Transverse colon (tissue), 4 donors: ENCODE measurements at places on chromosomes 1 and 21.

DNA sequence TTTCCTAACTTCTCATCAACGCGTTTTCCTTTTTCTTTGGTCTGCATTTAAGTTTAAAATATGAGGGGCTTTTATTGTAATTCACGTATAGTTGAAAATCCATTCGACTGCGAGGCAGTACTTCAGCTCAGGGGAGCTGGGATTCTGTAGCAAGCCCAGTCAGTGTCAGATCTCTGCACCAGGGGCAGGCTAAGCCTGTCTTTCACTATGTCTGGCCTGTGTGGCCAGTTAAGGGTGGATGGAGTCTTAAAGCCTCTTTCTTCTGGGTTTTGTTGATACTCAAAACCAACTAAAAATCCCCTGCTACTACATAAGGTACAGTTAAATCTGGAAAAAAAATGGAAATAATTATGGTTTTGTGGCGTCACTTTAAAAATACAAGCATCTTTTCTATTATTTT is 124.7 kb downstream of the TYW3 start:
- no peaks in the 10 kb centered on the region for H3K27me3 ChIP-seq
- no peaks in the 10 kb centered on the region for H3K4me1 ChIP-seq

- H3K4me1 ChIP-seq, result peaks cover 6% of the 10 kb centered on the region
- DNase-seq, result no peak
- H3K27me3 ChIP-seq, result no peaks in the 10 kb centered on the region
- no peaks in the 10 kb centered on the region for H3K36me3 ChIP-seq
- no peak overlapping the region for H3K27ac ChIP-seq
Measured at GRCh38 chr1:43484367-43484766, 30.6 kb upstream of the HYI start.

DNA sequence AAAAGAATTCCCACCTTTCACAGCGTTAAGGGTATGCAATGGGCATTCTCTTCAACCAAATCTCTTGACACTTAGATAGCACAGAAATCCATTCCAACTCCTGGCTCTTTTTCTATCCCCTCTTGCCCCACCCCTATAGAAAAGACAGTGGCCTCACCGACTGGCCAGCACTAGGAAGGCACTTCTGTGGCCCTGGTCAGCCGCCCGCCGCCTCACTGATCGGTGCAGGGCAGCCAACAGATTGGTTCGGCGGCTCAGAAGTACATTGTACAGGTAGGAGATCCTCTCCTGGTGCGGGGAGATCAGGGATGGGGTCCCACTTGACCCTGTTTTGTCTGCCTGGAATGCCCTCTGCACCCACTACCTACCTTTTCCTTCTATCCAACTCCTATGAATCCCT is 9.3 kb downstream of the DCST2 start:
- no peak overlapping the region for H3K4me3 ChIP-seq
- H3K27ac ChIP-seq, result no peak overlapping the region
- H3K4me1 ChIP-seq, result no peaks in the 10 kb centered on the region
- no peak for DNase-seq

- H3K27me3 ChIP-seq, result no peaks in the 10 kb centered on the region
- no peak overlapping the region for H3K27ac ChIP-seq
Measured at GRCh38 chr1:101111461-101111860, 85.9 kb upstream of the DPH5 start.

- peaks cover 27% of the 10 kb centered on the region for H3K4me1 ChIP-seq
- no peak overlapping the region for H3K27ac ChIP-seq
- no peaks in the 10 kb centered on the region for H3K36me3 ChIP-seq
- no peaks in the 10 kb centered on the region for H3K27me3 ChIP-seq
Measured at GRCh38 chr1:156574039-156574633, 1.8 kb upstream of the IQGAP3 start.

DNA sequence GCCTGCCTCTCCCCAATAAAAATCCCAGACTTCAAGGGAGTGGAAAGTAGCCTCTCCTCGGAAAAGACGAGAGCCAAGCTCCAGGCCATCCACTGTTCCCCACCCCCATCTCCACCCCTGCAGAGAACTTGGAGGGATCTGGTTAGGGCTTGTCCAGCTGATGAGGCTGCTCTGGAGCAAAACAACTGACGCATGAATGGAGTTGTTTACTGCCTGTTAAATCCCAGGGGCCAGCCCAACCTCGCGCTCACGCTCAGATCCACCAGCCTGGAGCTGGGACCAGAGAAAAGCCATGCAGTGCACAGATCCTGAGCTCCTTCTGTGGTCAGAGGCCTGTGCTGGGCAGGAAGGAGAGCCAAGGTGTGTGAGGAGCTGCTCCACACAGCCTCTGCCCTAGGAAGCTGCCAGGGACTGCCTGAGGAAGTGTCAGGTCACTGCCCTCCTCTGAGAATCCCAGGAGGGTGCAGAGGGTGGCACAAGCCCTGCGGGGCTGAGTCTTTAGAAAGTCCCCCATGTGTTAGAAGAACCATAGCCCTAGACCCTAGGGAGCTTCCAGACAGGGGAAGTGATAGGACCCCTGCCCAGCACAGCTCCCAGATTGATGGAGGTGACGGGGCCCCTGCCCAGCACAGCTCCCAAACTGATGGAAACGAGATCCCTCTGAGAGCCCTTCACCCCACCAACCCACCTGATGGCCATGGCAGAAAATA is 109.0 kb upstream of the IPO9 start:
- no peaks in the 10 kb centered on the region for H3K36me3 ChIP-seq
- DNase-seq, result peak; percentile 56
- peak overlapping the region; percentile 80 for H3K27ac ChIP-seq
- no peaks in the 10 kb centered on the region for H3K27me3 ChIP-seq
- peaks cover 28% of the 10 kb centered on the region for H3K4me1 ChIP-seq

DNA sequence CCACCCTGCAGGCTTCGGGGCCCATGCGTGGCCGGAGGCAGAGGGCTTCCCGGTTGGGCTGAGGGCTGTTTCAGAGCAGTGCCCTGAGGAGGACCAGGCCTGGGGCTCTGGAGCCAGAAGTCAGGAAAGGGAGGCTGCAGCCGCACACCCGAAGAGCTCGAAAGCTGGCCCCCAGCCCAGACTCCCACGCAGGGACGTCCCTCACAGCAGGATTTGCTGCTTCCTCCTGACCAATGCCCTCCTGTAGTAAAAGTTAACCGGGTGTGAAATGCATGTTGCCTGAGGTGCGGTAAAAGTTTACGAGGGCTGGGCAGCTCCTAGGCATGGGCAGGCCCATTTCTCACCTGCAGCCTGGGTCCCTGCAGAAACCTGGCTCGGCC is 101.5 kb upstream of the ARHGEF16 start:
- H3K4me3 ChIP-seq, result no peak overlapping the region
- DNase-seq, result peak; percentile 64
- no peaks in the 10 kb centered on the region for H3K36me3 ChIP-seq

DNA sequence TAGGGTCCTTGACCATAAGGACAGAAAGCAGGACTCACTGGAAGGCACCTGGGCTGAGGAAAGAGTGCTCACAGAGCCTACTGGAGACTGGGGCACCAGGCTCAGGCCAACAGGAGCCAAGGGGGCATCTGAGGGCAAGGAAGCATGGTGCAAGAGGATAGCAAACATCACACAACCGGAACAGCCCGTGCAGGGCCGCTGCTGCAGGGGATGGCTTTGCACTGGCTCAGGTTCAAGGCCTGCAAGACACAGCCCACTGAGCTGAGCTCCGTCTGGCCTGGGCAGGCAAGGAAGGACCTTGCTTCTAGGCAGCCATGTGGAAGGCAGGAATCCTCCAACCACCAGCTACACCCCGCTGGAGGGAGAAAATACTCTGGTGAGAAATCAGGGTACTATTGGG is 59.8 kb upstream of the KIF26B start:
- H3K4me1 ChIP-seq, result no peaks in the 10 kb centered on the region
- H3K27ac ChIP-seq, result no peak overlapping the region
- no peak for DNase-seq
- no peaks in the 10 kb centered on the region for H3K27me3 ChIP-seq
- no peaks in the 10 kb centered on the region for H3K36me3 ChIP-seq

GRCh38 chr1:6832531-6833188 is 47.4 kb downstream of the CAMTA1 start:
- no peak overlapping the region for H3K4me3 ChIP-seq
- no peak for DNase-seq
- peak overlapping the region; percentile 11 for H3K27ac ChIP-seq

DNA sequence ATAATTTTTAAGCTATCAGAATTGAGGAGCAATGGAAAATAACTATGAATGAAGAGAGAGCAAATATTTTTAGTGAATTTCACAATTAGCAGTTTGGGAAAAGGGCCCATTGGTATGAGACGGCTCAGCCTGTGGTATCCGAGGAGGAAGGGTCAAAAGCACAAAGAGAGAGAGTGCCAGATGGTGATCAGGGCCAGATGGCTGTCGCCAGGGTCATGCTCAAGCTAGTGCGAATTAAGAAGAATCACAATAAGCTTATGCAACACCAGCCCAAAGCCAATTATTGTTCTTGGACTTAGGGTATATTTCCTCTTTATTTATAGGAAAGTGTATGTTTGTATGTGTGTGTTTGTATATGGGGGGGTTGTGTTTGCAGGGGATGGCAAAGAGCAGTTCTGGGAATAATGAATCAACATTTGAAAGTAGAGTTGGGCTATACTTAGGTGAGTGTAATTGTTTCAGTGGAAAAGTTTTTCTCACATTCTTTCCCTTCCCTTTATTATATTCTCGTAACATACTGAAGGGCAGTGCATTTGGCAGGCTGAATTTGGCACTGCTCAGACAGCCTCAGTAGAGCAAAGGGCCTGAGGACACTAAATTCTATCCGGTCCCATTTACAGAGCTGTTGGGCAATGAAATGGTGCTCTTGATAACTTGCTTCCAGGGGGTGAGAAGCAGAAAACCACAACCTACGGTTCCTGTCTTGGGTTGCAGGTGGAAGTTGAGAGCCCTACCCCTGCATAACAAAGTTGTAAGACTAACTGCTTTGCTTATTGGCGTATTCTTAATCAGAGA is 19.5 kb upstream of the DDR2 start:
- H3K27ac ChIP-seq, result peak overlapping the region; percentile 42
- no peaks in the 10 kb centered on the region for H3K36me3 ChIP-seq
- no peaks in the 10 kb centered on the region for H3K27me3 ChIP-seq
- H3K4me3 ChIP-seq, result no peak overlapping the region
- peaks cover 10% of the 10 kb centered on the region for H3K4me1 ChIP-seq
- no peak for DNase-seq

DNA sequence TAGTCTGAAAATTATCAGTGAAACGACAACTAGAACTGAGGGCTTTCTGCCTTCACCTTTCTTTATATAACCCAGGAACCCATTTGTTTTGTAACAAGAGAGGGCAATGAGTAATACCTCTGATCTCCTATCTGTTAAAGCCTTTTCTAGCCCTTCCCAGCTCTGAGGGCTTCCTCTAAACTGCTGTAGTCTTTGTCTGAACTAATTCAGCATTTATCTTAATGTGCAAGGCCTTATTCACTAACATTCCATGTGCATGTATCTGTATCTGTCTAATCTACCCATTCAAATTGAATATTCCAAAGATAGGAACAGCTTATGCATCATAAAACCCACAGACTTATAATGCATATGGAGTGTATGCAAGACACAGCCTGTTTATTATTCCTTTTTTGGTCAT is 167.1 kb downstream of the LYPLAL1 start:
- no peak for DNase-seq
- no peak overlapping the region for H3K27ac ChIP-seq
- no peaks in the 10 kb centered on the region for H3K27me3 ChIP-seq
- H3K4me3 ChIP-seq, result no peak overlapping the region
- H3K4me1 ChIP-seq, result no peaks in the 10 kb centered on the region

- H3K27ac ChIP-seq, result no peak overlapping the region
- H3K27me3 ChIP-seq, result no peaks in the 10 kb centered on the region
- no peaks in the 10 kb centered on the region for H3K36me3 ChIP-seq
- no peak for DNase-seq
- H3K4me1 ChIP-seq, result no peaks in the 10 kb centered on the region
- H3K4me3 ChIP-seq, result no peak overlapping the region
Measured at GRCh38 chr1:195278644-195279043, 1329.6 kb downstream of the KCNT2 start.

- H3K4me1 ChIP-seq, result peaks cover 9% of the 10 kb centered on the region
- H3K36me3 ChIP-seq, result no peaks in the 10 kb centered on the region
- no peak for DNase-seq
- H3K27me3 ChIP-seq, result no peaks in the 10 kb centered on the region
Measured at GRCh38 chr1:236515443-236515958, 8.3 kb upstream of the LGALS8 start.

DNA sequence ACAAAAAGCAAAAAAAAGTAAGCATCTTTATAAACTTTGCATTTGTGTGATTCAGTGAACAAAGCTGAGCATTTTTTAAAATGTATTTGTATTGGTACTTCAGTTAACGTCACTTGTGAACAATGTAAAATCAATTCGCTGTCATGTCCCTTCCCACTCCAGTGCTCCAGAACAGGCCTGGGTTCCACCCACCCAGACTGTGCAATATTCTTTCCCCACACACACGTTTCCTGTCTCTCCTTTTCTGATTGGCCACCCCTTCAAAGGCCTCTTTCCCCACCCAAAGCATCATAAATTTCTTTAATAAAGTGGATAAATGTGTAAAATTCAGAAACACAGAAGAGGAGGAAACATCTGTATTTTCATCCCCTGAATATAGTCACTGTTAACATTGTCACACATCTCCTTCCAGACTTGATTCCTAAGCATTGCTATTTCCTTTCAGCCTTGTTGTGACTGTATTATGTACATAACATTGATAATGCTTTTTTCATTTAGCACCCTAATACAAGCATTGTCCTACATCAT is 12.0 kb downstream of the CLEC20A start:
- H3K4me3 ChIP-seq, result no peak overlapping the region
- H3K27me3 ChIP-seq, result peaks cover 11% of the 10 kb centered on the region
- no peaks in the 10 kb centered on the region for H3K36me3 ChIP-seq
- no peaks in the 10 kb centered on the region for H3K4me1 ChIP-seq
- no peak overlapping the region for H3K27ac ChIP-seq

GRCh38 chr1:48858200-48858920 is 81.7 kb upstream of the BEND5 start:
- no peaks in the 10 kb centered on the region for H3K4me1 ChIP-seq
- H3K27ac ChIP-seq, result no peak overlapping the region
- no peak overlapping the region for H3K4me3 ChIP-seq

- no peak overlapping the region for H3K4me3 ChIP-seq
- H3K27ac ChIP-seq, result no peak overlapping the region
- H3K36me3 ChIP-seq, result no peaks in the 10 kb centered on the region
- no peak for DNase-seq
Measured at GRCh38 chr1:181356505-181357340, 126.6 kb upstream of the CACNA1E start.

- peaks cover 4% of the 10 kb centered on the region for H3K4me1 ChIP-seq
- H3K27ac ChIP-seq, result no peak overlapping the region
- H3K36me3 ChIP-seq, result no peaks in the 10 kb centered on the region
- no peak overlapping the region for H3K4me3 ChIP-seq
- no peak for DNase-seq
Measured at GRCh38 chr1:205127646-205128045, 5.9 kb upstream of the RBBP5 start.

GRCh38 chr1:105914403-105914802 is 1142.1 kb upstream of the PRMT6 start:
- H3K4me3 ChIP-seq, result no peak overlapping the region
- H3K36me3 ChIP-seq, result no peaks in the 10 kb centered on the region
- no peaks in the 10 kb centered on the region for H3K4me1 ChIP-seq
- no peak for DNase-seq
- no peaks in the 10 kb centered on the region for H3K27me3 ChIP-seq

GRCh38 chr21:14121719-14122118 is 89.0 kb downstream of the LIPI start:
- no peak overlapping the region for H3K27ac ChIP-seq
- no peaks in the 10 kb centered on the region for H3K36me3 ChIP-seq
- no peak for DNase-seq

GRCh38 chr1:53258216-53258615 is 19.9 kb upstream of the MAGOH start:
- H3K4me1 ChIP-seq, result no peaks in the 10 kb centered on the region
- no peak overlapping the region for H3K4me3 ChIP-seq
- H3K27me3 ChIP-seq, result no peaks in the 10 kb centered on the region
- DNase-seq, result no peak

GRCh38 chr1:32241001-32241763 is 5.8 kb upstream of the FAM167B start:
- no peaks in the 10 kb centered on the region for H3K36me3 ChIP-seq
- no peaks in the 10 kb centered on the region for H3K27me3 ChIP-seq
- peak overlapping the region; percentile 57 for H3K4me3 ChIP-seq
- peaks cover 14% of the 10 kb centered on the region for H3K4me1 ChIP-seq
